ENCODE measurements at places on chromosomes 6 and 20.

- no peak for DNase-seq
These were observed 26.1 kb upstream of the TBC1D7 start for GRCh38 chr6:13354331-13355042.

DNA sequence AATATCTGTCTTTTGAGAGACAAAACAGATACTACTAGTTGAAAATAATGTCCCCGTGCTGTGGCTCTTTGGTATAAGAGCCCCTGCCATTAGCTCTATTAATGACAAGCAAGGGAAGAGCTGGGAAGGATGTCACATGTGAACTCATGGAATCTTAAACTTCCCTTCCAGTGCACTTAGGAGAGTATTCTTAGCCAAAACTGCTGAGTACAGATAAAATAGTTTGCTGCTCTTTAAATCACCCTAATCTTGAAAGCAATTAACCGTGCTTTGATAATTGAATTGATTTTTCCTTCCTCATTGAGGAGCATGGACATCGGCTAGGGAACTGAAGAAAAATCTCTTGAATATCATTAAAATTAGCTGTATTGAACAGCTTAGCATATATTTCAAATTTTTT, 91.7 kb downstream of the SLC35B3 start:
- no peak for DNase-seq

DNA sequence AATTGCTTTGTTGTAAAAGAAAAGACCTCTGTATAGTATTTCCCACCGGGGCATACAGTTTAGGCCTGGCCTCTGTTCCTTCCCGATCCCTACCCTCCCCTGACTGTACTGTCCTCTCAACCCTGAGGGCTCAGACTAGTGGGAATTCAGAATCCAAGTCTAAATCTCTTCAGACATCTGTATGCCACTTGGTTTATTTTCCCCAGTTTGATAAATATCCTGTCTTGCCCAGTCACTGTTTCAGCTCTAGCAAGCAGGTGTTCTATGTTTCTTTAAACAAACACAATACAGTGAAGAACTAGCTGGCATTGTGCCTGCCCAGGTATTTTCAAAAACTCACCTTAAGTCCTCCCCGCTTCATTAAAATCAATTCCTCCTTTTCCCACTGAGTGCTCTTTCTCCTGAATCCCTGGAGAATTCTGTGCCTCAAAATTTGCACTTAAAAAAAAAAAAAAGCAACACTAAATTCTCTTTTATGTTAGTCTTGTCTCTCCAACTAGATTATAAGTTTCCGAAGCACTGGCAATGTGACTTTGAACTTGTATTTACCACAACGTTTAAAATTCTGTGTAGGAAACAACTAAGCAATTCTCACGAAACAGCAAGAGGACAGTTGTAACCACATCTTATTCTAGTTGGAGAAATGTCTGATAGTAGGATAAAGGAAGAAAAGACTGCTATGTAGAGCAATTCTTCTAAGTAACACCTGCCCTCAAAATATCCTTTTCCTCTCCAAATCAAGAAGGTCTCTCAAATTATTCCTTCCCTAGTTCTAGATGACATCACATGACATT, 112.0 kb upstream of the CARMIL1 start:
- no peak for DNase-seq

GRCh38 chr6:33277663-33278391, 904 bp downstream of the B3GALT4 start:
- DNase-seq, result no peak

DNA sequence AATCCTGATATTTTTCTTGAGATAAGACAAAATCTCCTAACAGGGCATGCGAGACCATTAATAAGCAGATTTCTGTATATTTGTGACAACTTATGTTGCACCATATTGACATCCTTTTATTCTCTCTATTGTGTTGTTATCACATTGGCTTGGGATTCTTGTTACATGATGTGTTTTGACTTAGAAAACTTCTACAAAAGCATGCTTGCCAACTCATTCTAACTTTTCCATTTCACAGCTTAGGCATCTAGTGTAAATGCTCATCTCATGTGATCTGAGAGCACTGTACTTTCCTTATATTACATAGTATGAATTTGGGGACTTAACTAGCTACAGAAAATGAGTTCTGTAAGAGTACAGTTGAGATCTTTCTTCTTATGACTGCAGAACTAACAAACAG, 1040.7 kb upstream of the ADGRB3 start:
- DNase-seq, result no peak

DNA sequence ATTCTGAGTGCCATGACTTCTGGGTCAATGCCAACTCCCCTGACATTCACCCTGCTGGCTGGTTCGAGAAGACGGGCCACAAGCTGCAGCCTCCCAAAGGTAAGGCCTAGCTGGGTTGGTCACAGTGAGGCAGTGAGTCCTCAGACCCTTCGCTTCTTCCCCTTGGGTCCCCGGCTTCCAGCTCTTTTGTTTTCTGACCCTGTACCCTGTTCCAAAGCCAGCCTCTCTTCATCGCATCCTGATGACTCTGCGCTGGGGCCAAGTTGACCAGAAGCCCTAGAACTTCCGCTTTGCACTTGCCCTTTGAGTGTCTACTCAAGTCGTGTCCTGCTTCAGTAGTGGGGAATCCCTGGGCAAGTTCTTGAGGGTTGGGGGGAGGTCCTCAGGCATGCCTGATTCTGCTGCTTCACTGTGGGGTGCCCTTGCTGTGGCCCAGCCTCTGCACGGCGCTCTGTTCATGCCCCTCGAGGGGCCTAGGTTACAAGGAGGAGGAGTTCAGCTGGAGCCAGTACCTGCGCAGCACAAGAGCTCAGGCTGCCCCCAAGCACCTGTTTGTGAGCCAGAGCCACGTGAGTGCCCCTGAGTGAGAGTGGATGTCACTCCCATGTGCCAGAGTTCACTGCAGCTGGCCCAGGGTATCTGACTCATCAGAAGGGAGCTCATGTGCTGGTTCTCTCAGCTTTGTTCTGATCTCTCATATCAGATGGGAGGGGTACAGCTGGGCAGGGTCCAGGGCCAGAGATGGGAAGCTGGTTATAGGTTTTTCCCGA, 23.0 kb downstream of the L3MBTL1 start:
- no peak for DNase-seq

- no peak for DNase-seq
These were observed 916 bp upstream of the SUN5 start for GRCh38 chr20:33005132-33005566.

DNA sequence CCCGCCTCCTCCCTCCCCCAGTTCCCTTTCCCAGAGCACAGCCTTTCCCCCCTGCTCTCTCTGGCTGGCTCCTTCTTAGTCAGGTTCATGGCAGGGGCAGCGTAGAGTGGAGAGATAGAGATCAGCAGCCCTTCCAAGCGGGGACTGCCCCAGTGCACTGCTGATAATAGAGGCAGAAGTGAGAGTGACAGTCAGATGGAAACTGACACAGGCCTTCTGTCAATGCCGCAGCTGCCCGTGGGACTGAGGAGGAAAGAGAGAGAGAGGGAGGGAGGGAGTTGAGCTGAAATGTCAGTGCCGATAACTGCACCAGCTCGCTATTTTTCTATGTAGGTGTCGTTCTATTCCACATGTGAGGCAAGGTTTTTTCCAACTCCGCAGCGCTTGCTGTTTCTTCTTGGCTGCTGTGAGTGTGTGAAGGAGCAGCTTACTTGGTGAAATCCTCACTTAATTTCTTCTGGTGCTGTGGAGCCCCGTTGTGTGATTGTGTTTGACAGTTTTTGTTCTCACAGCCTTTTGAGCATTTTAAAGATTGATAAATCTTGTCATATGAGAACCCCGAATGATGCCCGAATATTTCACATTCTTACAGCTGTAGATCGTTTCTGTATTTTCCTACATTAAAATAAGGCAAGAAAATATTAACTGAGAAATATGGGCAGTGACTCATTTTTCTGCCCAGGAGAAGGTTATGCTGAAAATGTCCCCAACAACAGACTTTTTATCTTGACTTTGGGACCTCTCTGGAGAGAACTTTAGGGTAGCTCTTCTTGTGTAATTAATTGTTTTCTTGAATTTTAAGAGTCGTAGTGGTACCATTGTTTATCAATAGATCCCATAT, 386.4 kb upstream of the MMS22L start:
- DNase-seq, result peak; percentile 20

DNA sequence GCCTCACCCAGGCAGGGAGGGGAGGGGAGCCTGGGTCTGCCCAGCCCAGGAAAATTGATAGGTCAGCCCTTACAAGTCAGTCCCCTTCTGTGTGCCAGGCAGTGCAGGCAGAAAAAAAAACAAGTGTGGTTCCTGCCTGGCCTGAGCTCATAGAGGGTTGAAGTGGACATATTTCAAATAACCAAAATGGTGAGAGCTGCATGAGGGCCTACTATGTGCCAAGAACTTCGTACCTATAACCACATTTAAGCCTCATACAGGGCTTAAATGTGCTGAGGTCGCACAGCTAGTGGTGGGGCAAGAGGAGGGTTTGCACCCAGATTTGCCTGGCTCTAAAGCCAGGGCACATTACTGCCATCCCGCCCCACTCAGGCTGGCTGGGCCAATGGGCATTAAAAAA, 6.9 kb upstream of the NOL4L start:
- no peak for DNase-seq
